Activated B cell treated with CpG ODN at 0.5 μM for 24 hours (primary cell): ENCODE measurements at places on chromosomes 12 and 14. TPM values are rescaled to one million over a fixed set of nuclear protein-coding genes. Genes with fewer than 3 reads are reported as not detected.

- no peak for DNase-seq
- H3K4me1 ChIP-seq, result peaks cover 35% of the 10 kb centered on the region
- H3K27me3 ChIP-seq, result no peaks in the 10 kb centered on the region
- peak overlapping the region; percentile 59 for H3K27ac ChIP-seq
- no peak overlapping the region for H3K4me3 ChIP-seq
- no peaks in the 10 kb centered on the region for H3K36me3 ChIP-seq
These were observed 52.4 kb downstream of the PHLDA1 start for GRCh38 chr12:75979181-75979580.

NYNRIN gene
- total RNA-seq, result 0.02 and 0.04 TPM in 2 replicates

PKP2 gene
- not detected in 2 replicates for total RNA-seq

DNA sequence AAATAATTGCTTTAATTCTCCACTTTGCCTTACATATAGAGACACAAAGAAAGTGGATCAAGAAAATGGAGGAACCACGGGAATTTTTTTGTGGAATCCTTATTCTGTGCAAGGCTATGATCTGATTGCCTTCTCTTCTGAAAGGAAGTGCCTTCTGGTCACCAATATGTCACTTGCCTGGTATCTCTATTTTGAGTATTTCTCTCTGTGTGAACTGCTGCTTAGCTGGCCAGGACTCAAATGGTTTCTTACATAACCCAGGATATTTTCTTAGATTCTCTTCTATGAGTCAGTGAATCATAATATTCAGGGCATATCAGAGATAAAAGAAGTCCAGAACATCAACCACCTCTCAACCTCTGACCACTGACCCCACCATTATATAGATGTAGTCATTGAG, 156.1 kb downstream of the DIO2 start:
- no peak for DNase-seq
- no peaks in the 10 kb centered on the region for H3K4me1 ChIP-seq
- H3K4me3 ChIP-seq, result no peak overlapping the region
- H3K27me3 ChIP-seq, result no peaks in the 10 kb centered on the region

RND1 gene
- total RNA-seq, result 4.9 and 5.9 TPM in 2 replicates
